Stimulated activated CD8-positive, alpha-beta memory T cell treated with anti-CD3 and anti-CD28 coated beads, Interleukin-7, amount 100 ng/mL, for 1 hour (primary cell): ENCODE measurements at places on chromosomes 3 and 15.

- no peak for DNase-seq
Measured at GRCh38 chr15:39498629-39499028, 82.2 kb upstream of the THBS1 start.

GRCh38 chr3:4198491-4198890 is 104.7 kb upstream of the SETMAR start:
- no peak for DNase-seq

GRCh38 chr3:194130188-194130587 is 5.8 kb upstream of the HES1 start:
- no peak for DNase-seq

DNA sequence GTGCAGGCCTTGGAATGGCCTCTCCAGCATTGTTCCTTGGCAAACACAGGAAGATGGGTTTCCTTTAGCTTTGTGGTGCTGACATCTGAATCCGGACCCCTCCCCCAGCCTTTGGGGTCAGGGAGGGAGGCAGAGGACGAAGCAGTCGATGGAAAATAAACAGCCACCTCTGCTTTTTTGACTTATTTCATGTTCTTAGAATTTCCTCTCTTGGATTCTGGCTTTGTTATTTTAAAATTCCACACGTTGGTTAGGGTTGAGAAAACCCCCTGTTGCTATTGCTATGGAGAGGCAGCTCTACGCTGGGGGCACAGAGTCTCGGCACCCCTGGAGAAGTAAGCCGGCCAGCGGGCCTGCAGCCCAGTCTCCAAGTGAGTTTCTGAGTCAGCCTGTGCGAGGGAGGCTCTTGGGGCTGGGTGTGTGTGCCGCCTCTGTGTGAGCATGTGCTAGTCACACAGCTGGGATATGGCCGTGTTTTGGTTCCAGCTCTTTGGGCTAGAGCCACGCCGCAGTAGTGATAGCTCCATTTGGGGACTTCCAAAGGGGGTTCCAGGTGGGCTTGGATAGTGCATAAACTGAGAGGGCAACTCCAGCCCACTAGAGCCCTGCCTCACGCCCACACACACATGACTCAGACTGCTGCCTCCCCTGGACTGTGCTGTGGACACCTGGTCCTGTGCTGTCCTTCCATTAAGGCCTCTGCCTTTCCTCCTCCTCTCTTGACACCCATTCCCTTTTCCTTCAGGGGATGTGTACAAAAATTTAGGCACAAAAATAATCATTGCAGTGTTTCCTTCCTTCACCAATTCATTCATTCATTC is 58.8 kb downstream of the AMOTL2 start:
- no peak for DNase-seq

- no peak for DNase-seq
Measured at GRCh38 chr3:171380711-171381425, 79.3 kb downstream of the TNIK start.

DNA sequence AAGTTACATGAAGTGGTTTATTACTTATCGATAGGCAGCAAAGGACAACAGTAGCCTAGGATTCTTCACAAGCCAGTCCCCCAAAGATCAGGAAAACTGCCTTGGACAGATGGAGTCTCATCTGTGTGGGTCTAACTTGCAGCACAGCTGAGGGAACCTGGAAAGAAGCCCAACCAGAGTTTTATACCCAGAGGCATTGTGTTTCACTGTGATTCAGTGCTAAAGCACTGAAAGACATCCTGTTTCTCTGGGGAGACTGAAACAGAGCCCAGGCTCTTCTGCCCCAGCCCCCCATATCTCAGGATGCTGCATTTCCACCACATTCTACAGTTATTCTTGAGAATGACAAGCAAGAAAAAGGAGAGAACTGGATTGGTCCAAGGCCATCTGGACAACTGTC is 48.2 kb upstream of the PYDC2 start:
- DNase-seq = no peak

- no peak for DNase-seq
Measured at GRCh38 chr3:141368062-141368924, at the start of gene ZBTB38. ZBTB38 (plus strand) TSS chr3:141368504; CDS start chr3:141442389, 73,885 bp downstream.
